ENCODE measurements at places on chromosomes 6 and 20.
A peak's percentile ranks its signal among the peaks of the same experiment; 100 is the strongest.

DNA sequence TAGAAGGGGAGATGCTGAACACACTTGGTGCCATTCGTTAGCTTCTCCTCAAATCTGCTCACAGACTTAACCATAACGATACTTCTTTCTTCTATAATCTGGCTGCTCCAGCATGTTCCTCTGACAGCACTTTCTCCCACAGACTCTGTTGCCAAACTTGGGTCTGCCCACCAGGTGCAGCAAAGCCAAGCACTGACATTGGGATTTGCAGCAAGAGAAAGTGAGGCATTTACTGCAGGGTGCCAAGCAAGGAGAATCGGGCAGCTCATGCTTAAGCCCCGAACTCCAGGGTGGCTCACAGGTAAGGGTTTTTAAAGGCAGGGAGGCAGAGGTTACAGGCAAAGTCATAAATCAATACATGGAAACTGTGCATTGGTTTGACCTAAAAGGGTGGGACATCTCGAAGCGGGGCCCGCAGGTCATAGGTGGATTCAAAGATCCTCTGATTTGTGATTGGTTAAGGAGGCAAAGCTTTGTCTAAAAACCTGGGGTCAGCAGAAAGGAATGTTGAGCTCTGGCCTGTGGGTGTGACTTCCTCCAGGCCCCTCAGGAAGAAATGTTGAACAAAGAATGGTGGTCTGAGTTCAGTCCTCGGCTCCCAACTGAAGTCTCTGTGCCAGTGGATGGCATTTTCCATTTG is 25.1 kb upstream of the PNPLA1 start:
- no peak for DNase-seq

GRCh38 chr20:35673884-35674283 is 9.2 kb upstream of the CPNE1 start:
- no peak for DNase-seq

DNA sequence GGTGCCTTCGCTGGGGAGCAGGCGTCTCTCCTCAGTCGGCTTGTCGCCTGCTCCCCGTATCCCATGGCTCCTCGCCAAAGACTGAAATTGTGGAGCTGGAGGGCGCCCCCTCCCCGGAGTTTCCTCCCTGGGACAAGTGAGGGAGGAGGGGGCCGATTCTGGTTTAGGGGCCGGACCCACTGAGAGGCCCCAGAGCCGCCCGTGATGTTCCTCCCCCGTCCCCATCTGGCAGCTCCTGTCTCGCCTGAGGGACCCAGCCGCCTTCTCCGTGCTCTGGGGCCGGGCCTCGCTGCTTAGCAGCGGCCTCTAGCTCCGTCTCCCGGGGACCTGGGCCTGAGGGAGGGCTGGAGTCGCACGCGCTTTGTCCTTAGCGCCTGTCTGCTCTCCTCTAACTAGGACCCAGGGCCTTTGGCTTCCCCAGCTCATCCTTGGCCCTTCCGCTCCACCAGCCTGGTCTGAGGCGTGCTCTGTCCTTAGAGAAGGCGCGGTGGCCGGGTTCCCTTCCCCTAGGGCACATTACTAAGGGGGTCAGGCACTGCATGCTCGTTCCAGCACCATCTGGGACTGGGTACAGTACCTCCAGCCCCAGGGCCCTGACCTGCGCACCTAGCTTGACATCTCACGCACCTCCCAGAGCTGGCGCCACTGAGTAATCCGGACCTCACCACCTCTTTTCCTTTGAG is 29.7 kb downstream of the SLC12A5 start:
- DNase-seq: no peak

GRCh38 chr6:85576476-85576875 is 17.2 kb downstream of the SNX14 start:
- DNase-seq: no peak

DNA sequence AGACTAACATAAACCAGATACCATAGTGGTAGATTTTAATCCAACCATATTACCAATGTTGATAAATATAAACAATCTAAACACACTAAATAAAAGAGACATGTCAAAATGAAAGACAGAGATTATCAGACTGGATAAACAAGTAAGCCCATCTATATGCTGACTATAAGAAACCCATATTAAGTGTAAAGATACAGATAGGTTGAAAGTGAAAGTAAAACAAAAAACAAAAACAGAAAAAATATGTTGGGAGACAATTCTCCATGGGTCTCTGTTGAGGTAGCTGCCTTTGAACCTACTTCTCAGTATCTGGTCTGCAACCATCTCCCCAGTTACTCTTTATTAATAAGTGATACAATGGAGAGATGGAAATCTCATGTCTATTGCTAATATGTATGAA is 21.2 kb downstream of the REV3L start:
- DNase-seq: no peak

- DNase-seq: no peak
These were observed 5.8 kb upstream of the SRXN1 start for GRCh38 chr20:658731-659291.

GRCh38 chr6:5981126-5982026 is 25.3 kb downstream of the NRN1 start:
- no peak for DNase-seq

- no peak for DNase-seq
These were observed 72.4 kb downstream of the SLC22A23 start for GRCh38 chr6:3384241-3385143.

DNA sequence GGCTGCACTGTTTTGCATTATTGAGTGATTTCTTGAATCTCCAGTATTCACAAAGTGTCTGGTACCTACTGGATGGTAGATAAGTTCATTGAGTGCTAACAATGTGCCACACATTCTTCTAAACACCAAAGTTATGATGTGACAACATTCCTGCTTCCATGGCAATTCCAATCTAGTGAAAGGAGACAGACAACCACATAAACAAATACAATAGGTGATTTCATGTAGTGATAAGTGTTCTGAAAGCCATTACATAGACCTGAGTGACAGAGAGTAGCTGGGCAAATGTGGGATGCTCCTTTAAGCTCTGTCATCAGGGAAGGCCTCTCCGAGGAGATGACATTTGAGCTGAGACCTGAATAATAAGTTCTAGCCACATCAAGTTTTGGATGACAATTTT is 295.5 kb downstream of the SLC35F1 start:
- DNase-seq: no peak

GRCh38 chr20:8642247-8642646 is 426.6 kb upstream of the PLCB4 start:
- DNase-seq: no peak

DNA sequence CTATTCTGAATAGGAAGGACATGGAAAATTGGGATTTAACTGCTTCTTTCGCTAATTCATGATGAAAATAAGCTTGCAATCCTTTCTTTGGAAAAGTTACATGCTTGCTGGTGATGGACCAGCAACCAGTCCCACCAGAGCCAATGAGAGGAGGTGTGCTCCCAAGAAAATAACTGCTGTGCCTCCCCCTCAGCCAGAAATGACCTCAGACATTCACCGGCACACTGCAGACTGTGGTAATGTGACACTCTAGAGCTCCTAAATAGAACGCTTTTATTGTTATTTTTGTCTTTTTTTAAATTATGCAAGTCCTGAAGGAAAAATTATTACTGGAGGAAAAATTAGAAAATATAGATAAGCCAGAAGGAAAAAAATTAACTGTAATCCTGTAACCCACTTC is 2.6 kb downstream of the PYGB start:
- DNase-seq: no peak

- DNase-seq: no peak
These were observed 451.9 kb upstream of the CDH4 start for GRCh38 chr20:60800185-60800584.

- no peak for DNase-seq
These were observed 598 bp downstream of the TMEM239 start for GRCh38 chr20:2816583-2817340.

DNA sequence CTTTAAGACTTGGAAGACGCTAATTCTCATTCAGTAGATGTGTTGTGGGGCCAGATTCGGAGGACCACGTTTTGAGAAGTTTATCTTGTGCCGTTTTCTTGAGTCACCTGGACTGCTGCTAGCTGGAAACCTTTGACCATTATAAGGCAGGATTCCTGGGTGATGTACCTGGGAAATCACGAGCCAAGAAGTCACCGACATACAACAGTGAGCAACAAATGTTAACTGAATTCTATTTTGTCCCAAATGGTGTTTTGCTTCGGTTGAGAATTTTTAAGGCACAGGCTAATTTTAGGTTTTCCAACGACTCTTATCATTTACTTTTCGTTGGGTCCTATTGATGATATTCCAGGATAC is 93.4 kb upstream of the BTN3A2 start:
- no peak for DNase-seq

- DNase-seq: no peak
These were observed 23.6 kb downstream of the THEMIS start for GRCh38 chr6:127877231-127877630.

DNA sequence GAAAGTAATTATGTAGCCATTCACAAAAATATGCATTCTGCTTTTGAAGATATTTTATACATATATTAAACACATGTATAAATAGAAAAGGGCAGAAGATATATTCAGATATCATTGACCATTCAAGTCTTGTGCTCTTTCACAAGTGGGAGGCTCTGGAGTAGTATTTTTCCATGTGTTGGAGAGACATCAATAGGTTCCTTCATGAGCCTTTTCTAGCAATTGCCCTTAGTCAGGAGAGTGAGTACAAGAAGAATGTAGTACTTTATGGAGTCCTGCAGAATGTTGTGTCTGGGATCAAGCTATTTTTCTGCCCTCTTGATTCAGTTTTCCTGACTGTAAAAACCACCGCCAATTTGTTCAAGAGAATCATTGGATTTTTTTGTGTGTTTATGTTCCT is 117.9 kb downstream of the LRRC1 start:
- DNase-seq: no peak

DNA sequence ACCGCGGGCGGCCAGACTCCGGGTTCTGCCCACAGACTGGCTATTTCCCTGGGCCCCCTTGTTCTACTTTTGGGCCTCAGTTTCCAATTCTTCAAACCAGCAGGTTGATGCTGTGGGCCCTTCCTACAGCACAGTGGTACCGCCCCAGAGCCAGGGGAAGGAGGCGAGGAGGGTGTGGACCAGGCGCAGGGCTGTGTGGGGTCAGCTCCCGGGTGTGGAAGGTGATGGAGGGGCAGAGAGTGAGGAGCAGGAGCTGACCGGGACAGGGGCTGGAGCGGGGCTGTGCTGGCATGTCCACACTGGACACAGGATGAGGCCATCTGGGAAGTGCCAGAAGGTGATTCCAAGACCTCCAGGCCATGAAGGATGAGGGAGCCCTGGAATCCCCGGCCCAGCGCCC is 35.2 kb upstream of the CHRNA4 start:
- no peak for DNase-seq

DNA sequence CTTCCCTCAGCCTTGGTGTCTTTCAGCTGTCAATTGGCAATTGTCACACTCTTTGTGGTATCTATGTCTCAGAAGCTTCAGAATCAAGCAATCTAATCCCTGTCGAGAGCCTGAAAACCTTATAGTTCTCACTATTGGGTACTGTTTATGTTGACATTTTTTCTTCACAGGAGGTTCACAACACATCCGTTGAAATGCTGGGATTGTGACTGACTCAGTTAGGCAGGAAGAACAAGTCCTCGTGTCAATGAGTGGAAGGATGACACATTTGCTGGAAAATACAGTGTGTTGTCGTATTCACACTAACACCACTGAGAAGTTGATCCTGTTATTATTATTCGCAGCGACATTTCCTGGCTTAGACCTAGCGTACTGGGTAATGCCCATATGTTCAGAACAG is 163.9 kb upstream of the CITED2 start:
- no peak for DNase-seq

- peak; percentile 77 for DNase-seq
These were observed 7.1 kb downstream of the RBM38 start for GRCh38 chr20:57398231-57398821.

Measured in stimulated activated CD4-positive, alpha-beta T cell treated with anti-CD3 and anti-CD28 coated beads, Interleukin-15, amount 100 ng/mL, for 1 hour (primary cell).